Activated CD4-positive, alpha-beta T cell treated with anti-CD3 and anti-CD28 coated beads, Interleukin-2, amount 10 ng/mL, durations not matched to agents 7 days and 5 days (primary cell): ENCODE measurements at places on chromosomes 3 and 15.

DNA sequence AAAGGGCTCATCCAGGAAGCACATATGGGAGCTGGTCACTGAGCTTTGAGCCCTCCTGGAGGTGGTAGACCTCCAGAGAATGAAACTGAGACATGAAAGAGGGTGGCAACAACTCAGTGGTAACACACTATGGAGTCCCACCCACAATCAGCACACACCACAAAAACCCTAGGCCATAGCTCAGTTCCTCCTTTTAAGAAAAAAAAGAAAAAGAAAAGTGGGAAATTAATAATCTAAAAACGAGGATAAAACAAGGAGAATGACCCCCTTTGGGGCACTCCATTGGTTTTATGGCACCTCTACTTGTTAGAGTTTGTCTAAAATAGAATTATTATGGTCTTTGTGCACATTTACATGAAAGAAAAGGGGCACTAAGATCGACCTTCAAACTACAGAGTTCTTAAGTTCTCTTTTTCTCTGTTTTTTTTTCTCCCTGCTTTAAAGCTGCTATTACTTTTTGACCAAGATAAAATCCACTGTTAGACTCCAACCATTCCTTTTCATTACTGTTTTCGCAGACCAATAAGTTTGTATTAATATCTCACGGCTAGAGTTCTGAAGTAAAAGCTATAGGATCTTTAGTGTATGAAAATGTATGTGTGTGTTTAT lies 40.2 kb upstream of the ZBTB20 start:
- no peak overlapping the region for H3K4me3 ChIP-seq
- DNase-seq = no peak
- H3K4me1 ChIP-seq = peaks cover 11% of the 10 kb centered on the region
- no peaks in the 10 kb centered on the region for H3K36me3 ChIP-seq
- no peaks in the 10 kb centered on the region for H3K27me3 ChIP-seq
- no peak overlapping the region for H3K27ac ChIP-seq

GRCh38 chr3:96677156-96677555 lies 137.2 kb upstream of the EPHA6 start:
- no peaks in the 10 kb centered on the region for H3K4me1 ChIP-seq
- H3K27ac ChIP-seq = no peak overlapping the region
- H3K4me3 ChIP-seq = no peak overlapping the region
- no peak for DNase-seq
- no peaks in the 10 kb centered on the region for H3K27me3 ChIP-seq

GRCh38 chr15:44157679-44158078 lies 37.4 kb downstream of the FRMD5 start:
- peaks cover 36% of the 10 kb centered on the region for H3K27me3 ChIP-seq
- no peak for DNase-seq
- no peak overlapping the region for H3K4me3 ChIP-seq
- no peaks in the 10 kb centered on the region for H3K4me1 ChIP-seq

DNA sequence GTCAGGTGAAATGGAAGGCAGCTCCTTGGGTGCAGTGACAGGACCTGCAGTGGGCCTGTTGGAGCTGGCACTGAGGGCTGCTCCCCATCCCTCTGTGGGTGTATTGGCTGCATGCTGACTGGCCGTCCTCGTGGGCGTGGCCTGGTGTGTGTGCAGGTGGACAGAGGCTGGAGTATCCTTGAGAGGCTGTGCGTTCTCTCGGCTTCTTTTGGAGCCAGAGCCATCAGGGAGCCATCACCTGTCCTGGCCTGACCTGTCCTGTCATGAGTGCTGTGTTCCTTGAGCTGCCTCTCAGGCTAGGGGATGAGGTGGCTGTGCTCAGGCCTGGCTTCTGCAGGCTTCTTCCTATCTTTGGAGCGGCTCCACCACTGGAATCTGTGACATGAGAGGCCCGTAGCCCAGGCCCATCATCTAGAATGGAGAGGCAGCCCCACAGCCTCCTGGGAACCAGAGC lies 61.5 kb downstream of the APBA2 start:
- H3K27ac ChIP-seq = no peak overlapping the region
- DNase-seq = no peak
- H3K4me1 ChIP-seq = peaks cover 44% of the 10 kb centered on the region
- no peak overlapping the region for H3K4me3 ChIP-seq

DNA sequence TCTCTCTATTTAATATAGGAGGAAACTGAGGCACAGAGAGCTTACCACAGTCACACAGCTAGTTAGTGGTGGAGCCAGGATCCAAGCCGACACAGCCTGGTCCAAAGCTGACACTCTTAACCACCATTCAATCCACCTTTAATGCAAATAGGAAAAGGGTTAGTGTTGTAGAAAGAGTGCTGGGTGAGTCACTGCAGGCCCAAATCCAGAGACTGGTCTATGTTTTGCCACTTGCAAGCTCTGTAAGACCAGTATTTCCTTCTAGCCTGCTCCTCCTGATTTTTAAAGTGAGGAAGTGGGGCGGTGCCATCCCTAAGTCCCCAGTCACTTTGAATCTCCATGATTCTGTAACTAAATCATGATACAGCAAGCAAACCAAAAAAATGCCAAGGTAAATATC lies 111.0 kb downstream of the MECOM start:
- H3K4me1 ChIP-seq = no peaks in the 10 kb centered on the region
- no peaks in the 10 kb centered on the region for H3K27me3 ChIP-seq
- no peak for DNase-seq
- H3K4me3 ChIP-seq = no peak overlapping the region
- H3K36me3 ChIP-seq = no peaks in the 10 kb centered on the region
- H3K27ac ChIP-seq = no peak overlapping the region

DNA sequence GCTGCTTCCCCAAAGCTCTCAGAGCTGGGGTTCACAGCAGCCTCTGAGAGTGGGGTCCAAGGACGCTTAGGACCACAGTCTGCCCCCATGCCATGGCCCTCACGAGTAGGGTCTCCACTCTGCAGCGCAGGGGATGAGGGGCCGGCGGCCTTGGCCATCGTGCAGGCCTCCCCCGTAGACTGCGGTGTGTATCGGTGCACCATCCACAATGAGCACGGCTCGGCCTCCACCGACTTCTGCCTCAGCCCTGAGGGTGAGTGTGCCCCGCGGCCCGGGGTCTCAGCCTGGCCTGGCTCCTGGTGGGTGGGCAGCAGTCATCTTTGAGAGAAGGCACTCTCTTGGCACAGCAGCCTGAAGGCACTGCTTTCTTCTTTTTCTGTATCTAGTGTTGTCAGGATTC lies 24.8 kb upstream of the SLC28A1 start:
- DNase-seq = no peak
- no peaks in the 10 kb centered on the region for H3K4me1 ChIP-seq
- no peak overlapping the region for H3K4me3 ChIP-seq

GRCh38 chr3:168220556-168220955 lies 124.8 kb upstream of the GOLIM4 start:
- H3K4me1 ChIP-seq = no peaks in the 10 kb centered on the region
- H3K27me3 ChIP-seq = peaks cover 4% of the 10 kb centered on the region
- H3K4me3 ChIP-seq = no peak overlapping the region
- H3K27ac ChIP-seq = no peak overlapping the region
- no peaks in the 10 kb centered on the region for H3K36me3 ChIP-seq
- no peak for DNase-seq

DNA sequence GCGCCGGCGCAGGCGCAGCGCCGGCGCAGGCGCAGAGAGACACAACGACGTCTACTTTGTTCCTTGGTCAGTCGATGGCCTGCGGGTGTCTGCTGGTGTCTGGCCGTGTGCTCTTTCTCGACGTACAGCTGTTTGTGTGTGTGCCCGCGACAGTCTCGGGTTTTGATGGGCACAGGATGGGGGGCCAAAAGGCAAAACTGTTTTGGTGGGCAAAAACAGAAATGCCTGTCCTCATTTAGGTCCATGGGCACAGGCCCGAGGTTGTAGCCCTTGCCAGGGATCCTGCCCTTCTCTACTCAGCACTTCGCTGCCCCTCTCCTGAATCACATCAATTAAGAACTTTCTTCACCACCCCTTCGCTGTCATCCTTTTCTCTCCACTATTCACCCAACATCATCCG lies 184.8 kb upstream of the CHL1 start:
- peak overlapping the region; percentile 34 for H3K4me3 ChIP-seq
- H3K27me3 ChIP-seq = no peaks in the 10 kb centered on the region
- no peaks in the 10 kb centered on the region for H3K4me1 ChIP-seq
- H3K36me3 ChIP-seq = peaks cover 2% of the 10 kb centered on the region

- no peak for DNase-seq
- no peak overlapping the region for H3K27ac ChIP-seq
- peaks cover 47% of the 10 kb centered on the region for H3K36me3 ChIP-seq
- H3K27me3 ChIP-seq = no peaks in the 10 kb centered on the region
- H3K4me3 ChIP-seq = no peak overlapping the region
Observed at GRCh38 chr15:43150191-43150929, 17.0 kb downstream of the TMEM62 start.

DNA sequence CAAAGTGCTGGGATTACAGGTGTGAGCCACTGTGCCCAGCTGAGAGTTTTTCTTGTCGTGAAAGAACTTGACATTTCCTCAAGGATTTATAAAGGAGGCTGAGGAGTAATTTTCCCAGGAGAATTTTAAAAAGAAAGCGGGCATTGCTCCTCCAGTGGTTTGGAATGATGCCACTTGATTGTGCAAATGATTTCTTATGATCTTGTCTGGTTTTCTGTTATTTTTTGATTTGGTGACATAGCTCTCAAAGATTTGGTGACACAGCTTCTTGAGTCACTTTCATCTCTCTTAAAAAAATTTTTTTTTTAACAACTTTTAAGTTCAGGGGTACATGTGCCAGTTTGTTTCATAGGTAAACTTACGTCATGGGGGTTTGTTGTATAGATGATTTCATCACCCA lies 24.6 kb upstream of the NFKBIZ start:
- H3K27me3 ChIP-seq = no peaks in the 10 kb centered on the region
- H3K4me1 ChIP-seq = peaks cover 33% of the 10 kb centered on the region
- H3K36me3 ChIP-seq = peaks cover 27% of the 10 kb centered on the region
- DNase-seq = no peak
- H3K27ac ChIP-seq = peak overlapping the region; percentile 43

- H3K4me3 ChIP-seq = peak overlapping the region; percentile 89
- peaks cover 5% of the 10 kb centered on the region for H3K36me3 ChIP-seq
- H3K27ac ChIP-seq = peak overlapping the region; percentile 98
- no peak for DNase-seq
- H3K4me1 ChIP-seq = peaks cover 62% of the 10 kb centered on the region
- no peaks in the 10 kb centered on the region for H3K27me3 ChIP-seq
Observed at GRCh38 chr15:65791335-65792137, 557 bp downstream of the DENND4A start.

DNA sequence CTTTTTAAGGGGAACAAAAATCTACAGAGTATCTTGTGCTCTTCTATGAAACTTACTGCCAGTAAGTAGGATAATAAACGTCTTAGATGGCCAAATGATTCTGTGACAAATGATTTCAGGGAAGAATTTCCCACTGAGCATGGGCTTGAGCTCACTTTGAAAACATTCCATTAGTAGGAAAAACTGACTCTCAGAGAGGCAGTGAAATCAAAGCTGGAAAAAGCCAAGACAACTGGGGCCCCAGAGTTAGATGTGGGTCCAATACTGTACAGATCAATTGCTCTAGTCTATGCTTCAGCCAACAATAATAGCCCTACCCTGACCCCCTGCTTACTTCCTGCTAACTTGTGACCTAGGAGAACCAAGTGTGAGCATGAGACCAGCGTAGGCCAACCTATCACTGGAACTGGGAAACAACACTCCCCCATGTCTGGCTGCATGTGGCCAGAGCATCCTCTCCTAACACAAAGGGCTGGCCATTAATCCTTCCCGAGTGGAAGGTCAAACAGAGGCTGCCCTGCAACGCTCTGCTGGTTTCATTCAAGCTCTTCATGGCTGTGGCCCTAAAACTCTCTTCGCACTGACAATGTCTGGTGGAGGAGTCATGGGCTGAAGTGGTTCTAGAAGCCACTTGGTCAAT lies 68.8 kb downstream of the FOXB1 start:
- H3K4me1 ChIP-seq = peaks cover 37% of the 10 kb centered on the region
- H3K36me3 ChIP-seq = peaks cover 4% of the 10 kb centered on the region
- no peak for DNase-seq
- H3K27me3 ChIP-seq = no peaks in the 10 kb centered on the region
- no peak overlapping the region for H3K4me3 ChIP-seq

GRCh38 chr3:197280156-197280555 lies 18.3 kb downstream of the DLG1 start:
- no peak overlapping the region for H3K4me3 ChIP-seq
- no peak overlapping the region for H3K27ac ChIP-seq
- DNase-seq = no peak
- H3K36me3 ChIP-seq = peaks cover 35% of the 10 kb centered on the region
- peaks cover 4% of the 10 kb centered on the region for H3K4me1 ChIP-seq

DNA sequence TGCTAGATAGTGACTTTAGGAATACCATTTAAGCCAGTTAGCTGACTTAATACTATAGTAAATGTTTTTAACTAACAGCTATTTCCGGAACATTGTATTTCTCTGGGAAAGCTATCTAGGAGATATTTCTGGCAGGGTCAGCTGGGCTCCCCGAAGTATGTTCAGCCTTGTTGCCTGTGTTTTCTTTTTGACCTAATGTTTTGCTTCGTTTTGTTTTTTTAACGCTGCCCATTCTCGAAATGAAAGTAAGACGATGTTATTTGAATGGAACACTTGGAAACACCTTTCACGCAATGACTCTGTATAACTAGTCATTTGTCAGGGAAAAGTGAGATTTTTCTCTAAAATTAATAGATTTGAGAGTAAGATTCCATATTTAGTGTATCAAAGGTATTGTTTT lies 702.9 kb upstream of the NAALADL2 start:
- H3K27ac ChIP-seq = no peak overlapping the region
- H3K4me3 ChIP-seq = no peak overlapping the region
- H3K4me1 ChIP-seq = no peaks in the 10 kb centered on the region
- H3K36me3 ChIP-seq = no peaks in the 10 kb centered on the region
- no peaks in the 10 kb centered on the region for H3K27me3 ChIP-seq

DNA sequence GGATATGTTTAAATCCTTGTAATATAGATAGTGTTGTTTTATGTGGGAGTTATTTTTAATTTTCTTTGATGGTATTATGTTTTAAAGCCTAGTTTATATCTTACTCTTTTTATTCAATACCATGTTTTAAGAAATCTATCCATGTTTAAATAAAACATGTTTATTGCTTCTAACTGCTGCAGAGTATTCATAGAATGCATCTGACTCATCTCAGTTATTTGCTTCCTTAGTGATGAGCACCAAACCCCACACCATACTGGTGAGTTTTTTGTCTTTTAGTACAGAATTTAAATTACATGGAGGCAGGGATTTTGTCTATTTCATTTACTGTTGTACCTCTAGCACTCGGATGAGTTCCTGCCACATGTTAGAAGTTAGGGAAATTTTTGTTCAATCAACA lies 209.2 kb downstream of the NSUN3 start:
- no peak overlapping the region for H3K4me3 ChIP-seq
- H3K27ac ChIP-seq = no peak overlapping the region
- no peaks in the 10 kb centered on the region for H3K4me1 ChIP-seq
- H3K36me3 ChIP-seq = no peaks in the 10 kb centered on the region

DNA sequence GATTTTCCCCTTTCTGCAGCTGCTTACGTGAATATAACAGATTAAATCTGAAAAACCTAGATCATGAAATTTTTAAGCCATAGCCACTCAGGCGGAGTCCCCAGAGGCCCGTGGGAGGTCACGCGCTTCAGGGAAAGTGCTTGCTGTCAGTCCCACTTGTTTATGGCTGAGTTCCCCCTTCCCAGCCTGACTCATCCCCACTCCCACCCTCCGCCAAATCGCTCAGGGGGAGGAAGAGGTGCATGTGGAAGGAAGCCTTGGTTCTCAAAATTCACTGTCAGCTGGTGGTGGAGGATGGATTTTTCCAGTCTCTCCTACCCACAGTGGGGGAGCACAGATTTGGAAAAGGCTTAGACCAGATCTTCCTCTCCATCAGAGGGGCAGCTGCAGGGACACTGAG lies 67.4 kb downstream of the CORO2B start:
- DNase-seq = no peak
- H3K4me3 ChIP-seq = no peak overlapping the region
- no peaks in the 10 kb centered on the region for H3K36me3 ChIP-seq
- H3K27me3 ChIP-seq = no peaks in the 10 kb centered on the region
- no peaks in the 10 kb centered on the region for H3K4me1 ChIP-seq
